Testis (tissue), 5 donors: ENCODE measurements at places on chromosomes 7 and 10. TPM values are rescaled to one million over a fixed set of nuclear protein-coding genes. Genes with fewer than 3 reads are reported as not detected.

- no peak for DNase-seq
Observed at GRCh38 chr10:72979709-72980108, 25.1 kb upstream of the PLA2G12B start.

GRCh38 chr10:88840104-88840503 lies 11.5 kb downstream of the ANKRD22 start:
- DNase-seq, result no peak

Gene GPR15LG
- not detected for total RNA-seq

GRCh38 chr7:148665221-148665620 lies 33.5 kb upstream of the CUL1 start:
- no peak for DNase-seq

- no peak for DNase-seq
Observed at GRCh38 chr10:83960125-83960524, 179.2 kb upstream of the GHITM start.

- no peak for DNase-seq
Observed at GRCh38 chr7:140544388-140544826, 65.1 kb upstream of the MKRN1 start.

DNA sequence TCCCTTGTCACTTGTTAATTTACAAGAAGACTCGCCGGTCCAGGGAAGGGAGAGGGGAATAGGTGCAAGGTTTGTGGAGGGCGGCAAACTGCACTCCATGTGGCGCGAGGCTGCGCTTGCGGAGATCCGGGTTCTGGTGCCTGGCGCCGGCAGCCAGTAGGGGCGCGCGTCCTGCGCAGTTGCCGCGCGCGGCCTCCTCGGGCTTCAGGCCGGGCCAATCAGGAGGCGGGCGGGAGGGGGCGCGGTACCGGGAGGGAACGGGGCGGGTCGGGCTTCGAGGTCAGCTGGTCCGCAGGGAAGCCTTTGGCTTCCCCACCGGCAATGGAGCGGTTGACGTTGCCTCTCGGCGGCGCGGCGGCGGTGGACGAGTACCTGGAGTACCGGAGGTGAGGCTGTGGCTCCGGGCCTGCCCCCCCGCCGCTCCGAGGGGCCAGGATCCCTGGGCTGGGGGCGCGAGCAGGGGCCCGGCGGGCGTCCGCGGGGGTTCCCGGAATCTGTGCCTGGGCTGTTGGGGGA lies at the start of gene FAM221A:
Gene FAM221A (plus strand): TSS at position 302 of the 516 bp plus-strand sequence. CDS start 20 bp downstream, at position 322.
- DNase-seq, result peak; percentile 94

DNA sequence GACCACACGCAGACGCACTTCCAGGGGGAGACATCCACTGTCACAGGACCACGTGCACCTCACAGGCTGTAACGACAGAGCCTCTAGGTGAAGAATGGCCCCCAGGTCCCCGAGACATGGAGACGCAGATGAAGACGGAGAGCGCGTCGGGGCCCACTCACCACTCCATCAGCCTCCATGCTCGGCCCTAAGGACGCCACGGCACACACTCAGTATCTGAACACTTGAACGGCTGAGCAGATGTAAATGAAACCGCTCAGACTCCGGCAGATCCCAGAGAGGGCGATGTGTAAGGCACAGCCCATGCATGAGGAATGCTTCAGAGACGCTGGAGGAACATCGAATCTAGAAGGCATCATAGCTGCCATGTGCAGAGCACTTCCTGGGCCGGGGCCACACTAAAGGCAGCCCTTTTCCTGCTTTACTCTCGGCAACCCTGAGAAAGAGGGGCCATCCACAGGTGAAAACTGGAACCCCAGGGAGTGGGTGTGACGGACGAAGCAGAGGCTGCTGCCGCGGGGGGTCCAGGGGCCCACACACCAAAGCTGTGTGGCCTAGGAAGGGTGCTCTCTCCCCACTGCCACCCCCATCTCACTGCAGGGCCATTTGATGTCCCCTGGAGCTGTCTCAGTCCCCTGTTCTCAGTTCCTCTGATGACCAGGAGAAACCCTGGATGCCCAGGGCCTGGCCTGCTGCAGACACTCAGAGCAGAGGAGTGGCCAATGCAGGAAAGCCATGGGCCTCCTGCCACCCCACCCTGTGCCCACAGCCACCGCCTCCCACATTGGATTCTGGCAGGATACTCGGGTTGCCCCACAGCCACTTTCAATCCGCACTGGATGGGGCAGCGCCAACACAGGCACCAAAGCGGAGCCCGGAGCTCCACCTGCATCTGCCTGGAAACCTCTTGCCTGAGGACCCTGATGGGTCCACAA lies 253.8 kb downstream of the MAD1L1 start:
- DNase-seq, result no peak

GRCh38 chr7:69599955-69600709 lies 1.9 kb downstream of the AUTS2 start:
- DNase-seq, result no peak

DNA sequence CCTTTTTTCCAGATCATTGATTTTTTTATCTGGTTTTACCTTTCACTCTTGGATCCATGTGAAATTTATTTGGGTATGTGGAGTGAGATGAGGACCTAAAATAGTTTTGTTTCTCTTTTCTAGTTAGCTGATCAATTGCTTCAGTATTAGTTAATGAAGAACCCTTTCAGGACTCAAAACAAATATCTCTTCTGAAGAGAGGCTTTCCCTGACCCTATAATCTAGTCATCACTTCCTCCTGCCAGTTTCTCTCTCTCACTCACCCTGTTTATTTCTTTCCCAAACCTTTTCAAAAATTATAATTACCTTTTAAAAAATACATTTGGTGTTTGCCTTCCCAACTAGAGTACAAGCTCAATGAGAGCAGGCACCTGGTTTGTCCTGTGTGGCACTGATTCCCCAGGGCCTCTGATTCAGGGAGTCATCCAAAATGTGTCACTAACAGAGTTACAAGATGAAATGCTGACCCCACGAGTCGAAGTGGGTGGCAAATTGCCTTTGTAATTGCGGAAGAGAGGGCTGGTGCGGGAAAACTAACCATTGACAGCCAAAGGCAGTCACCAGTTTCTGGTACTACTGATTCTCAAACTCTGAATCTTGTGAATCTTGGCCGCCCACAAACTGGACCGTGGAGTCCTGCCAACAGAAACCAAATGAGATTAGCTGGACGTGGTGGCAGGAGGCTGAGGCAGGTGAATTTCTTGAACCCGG lies 2.4 kb downstream of the TMEM140 start:
- no peak for DNase-seq

Gene CALHM1
- total RNA-seq, result 0.24 TPM

- no peak for DNase-seq
Observed at GRCh38 chr7:122268101-122268500, 36.4 kb downstream of the FEZF1 start.

Gene SEMA4G
- total RNA-seq, result 7.2 TPM

GRCh38 chr7:10874666-10875065 lies 99.0 kb upstream of the PHF14 start:
- no peak for DNase-seq

Gene C7orf33
- 0.19 TPM for total RNA-seq

Gene CALHM3
- total RNA-seq, result 0.39 TPM

Gene ITGB8
- 111 TPM for total RNA-seq

Gene STRIP2
- 25.5 TPM for total RNA-seq

- no peak for DNase-seq
Observed at GRCh38 chr10:52756295-52756694, 16.3 kb downstream of the MBL2 start.

GRCh38 chr7:117673839-117674238 lies 194.0 kb downstream of the CFTR start:
- no peak for DNase-seq

- DNase-seq, result no peak
Observed at GRCh38 chr10:123564631-123565030, 101.5 kb upstream of the GPR26 start.

Gene FAM25A
- not detected for total RNA-seq

Gene GATA3
- 0.31 TPM for total RNA-seq

DNA sequence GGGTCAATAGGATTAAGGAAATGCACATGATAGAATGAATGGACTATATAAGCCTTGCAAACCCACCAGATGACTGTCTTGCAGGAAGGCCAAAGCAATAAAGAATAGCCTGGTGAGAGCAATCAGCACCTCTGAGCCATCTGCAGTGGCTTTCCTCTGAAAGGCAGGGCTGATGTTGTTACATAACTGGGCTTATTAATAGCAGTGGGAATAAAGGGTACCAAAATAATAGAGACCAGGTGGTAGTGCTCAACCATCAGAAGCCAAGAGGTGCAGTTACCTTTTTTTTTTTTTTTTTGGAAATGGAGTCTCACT lies 16.8 kb upstream of the VPS26A start:
- DNase-seq, result no peak

DNA sequence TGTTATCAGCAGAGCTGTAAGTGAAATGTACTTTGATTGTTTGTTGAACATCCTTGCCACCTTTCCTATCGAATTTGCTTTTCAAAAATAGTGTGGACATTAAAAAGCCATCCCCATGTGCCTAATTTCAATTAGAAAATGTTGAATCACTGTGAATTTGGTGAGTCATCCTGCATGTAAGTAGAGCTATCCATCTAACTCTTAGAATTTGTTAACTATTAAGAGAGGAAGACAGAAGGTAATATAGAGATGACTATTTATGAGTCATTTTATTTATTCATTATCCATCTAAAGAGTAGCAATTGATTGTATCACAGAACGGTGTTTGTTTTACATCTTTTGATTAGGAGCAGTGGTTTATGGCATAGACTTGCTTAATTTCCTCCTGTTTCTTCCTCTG lies 154.7 kb downstream of the MGMT start:
- no peak for DNase-seq

GRCh38 chr7:24797270-24797669 lies 40.0 kb upstream of the GSDME start:
- DNase-seq, result no peak

GRCh38 chr7:24483804-24484203 lies 89.4 kb upstream of the PALS2 start:
- no peak for DNase-seq

Gene RSPH10B2
- 24.3 TPM for total RNA-seq

DNA sequence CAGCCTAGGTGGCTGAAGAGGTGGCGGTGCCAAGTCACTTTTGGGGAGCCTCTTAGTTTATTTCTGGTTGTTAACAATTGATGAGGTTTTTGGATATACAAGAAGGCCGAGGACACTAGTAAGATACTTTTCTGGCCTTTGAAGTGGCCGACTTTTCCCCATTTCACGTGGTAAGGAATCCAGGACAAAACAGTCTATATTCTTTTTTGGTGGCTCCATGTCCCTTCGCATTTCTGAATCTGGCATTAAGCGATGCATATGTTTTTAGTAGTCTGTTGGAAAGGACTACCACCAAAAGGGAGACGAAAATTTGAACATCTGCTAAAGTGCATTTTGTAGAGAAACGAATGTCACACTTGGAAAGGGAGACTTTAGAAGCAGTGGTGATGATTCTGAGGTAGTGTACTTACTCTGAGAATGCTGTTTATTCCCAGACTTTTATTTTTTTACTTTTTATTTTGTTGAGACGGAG lies 1.5 kb downstream of the MLLT10 start:
- no peak for DNase-seq

Gene CADPS2
- total RNA-seq, result 9.3 TPM

DNA sequence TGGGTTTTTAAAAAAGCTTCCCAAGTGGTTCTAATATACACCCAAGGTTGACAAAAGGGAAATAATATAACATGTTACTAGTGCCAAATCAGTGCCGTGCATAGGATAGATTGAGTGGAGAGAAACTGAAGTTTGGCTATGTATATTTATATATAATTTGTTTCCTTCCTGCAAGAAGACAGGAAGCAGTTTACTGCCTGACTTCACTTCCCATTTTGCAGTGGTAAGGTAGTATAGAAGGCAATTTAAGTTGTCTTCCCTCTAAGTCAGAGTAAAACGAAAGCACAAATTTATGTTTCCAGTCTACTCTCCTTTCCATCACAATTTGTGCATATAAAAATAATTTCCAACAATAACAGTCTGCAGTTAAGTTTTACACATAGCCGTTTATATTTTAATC lies 3.4 kb upstream of the HYCC1 start:
- no peak for DNase-seq

Gene HTR7
- 8.3 TPM for total RNA-seq

DNA sequence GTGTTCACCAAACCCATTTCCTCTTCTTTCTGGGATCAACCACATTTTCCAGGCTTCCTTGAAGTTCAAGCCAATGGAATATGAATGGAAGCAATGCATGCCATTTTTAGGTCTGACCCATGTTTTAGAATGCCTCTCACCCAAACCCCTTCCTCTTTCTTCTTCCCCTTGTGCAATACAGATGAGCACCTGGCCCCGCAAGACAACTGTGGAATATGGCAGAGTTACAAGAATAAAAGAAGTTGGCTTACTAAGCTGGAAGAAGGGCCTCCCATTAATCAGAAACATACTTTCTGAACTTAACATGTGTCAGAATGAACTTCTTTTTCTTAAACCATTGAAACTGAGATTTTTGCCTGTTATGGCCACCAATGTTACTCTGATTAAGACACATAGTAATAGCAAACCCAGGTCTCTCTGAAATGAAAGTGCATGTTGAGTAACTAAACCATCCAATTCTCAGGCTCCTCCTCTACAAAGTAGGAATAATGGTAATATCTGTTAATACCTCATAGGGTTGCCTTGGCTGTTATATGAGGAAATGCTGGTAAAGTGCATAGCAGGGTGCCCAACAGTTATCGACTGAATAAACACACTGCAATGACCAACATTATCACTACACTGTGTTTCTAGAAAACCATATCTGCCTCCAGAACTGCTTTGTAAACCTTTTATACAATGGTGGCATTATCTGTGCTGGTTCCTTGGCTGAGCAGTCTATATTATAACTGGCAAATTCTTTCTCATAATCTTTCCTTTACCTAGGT lies 382.2 kb upstream of the NRP1 start:
- no peak for DNase-seq

Gene SH2D4B
- 0.55 TPM for total RNA-seq

DNA sequence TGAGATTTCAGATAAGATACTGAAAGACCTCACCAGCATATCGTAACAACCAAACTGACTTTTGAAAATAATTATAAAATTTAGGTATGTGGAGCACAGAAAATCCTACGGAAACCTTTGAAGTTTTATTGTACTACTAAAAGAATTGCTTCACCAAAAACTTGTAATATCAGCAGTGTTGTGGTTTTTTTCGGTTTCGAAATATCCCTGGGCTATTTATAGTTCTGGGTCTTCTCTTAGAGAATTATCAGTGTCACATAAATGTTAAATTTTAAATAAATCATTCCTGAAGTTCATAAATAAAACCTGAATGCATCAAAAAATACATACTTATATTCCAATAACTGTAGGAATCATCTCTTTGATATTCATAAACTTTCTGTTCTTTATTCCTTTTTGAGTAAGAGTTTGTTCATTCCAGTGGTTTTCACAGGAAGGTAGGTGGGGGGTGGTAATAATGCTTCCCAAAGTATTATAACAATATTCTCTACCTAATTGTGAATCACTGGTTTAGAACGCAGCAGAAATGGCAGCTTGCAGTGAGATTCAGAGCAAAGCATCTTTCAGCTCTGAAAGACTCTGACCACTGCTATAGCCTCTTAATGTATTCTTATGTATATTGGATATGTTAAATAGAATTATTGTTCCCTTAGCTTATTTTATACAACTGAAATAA lies 60.2 kb downstream of the ZNF277 start:
- DNase-seq, result no peak

DNA sequence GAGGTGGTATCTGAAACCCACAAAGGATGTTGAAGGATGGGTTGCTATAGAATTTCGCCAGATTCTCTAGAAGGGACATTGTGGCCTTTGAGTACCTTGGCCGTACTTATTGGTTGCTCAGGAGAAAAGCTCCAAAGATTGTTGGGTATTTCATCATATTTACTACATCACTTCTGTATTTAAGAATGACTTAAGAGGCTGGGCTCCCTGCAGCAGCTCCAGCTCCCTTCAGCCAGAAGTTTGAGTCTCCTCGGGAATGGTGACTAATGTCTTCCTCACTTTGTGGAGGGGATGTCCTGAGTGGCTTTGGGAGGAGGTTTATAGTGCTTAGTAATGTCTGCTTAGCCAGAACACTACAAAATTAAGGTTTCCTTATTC lies 18.1 kb downstream of the MINDY4 start:
- no peak for DNase-seq

Gene PRSS1
- not detected for total RNA-seq
